ENCODE measurements at places on chromosomes 2 and 18. TPM values are rescaled to one million over a fixed set of nuclear protein-coding genes. Genes with fewer than 3 reads are reported as not detected.

- DNase-seq = no peak
Measured at GRCh38 chr18:22370414-22370813, 47.3 kb downstream of the CTAGE1 start.

DNA sequence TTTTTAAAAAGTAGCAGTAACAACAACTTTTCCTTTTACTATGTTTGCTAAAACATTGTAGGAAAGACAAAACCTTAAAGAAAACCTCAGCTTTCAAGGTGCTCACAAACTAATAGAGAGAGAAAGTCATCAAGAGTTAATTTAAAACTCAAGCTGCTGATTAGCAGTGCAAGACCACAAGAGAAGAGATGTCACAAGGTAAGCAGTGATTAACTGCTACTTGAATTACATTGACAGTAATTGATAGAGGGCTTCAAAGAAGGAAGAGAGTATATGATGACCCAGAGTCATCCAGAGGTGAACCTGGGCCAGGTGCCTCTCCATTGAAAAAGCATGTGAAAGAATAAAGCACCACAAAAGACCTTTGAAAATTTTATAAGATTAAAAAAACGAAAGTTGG is 939.6 kb upstream of the CNTNAP5 start:
- no peak for DNase-seq

GRCh38 chr2:155250800-155251199 is 552.3 kb downstream of the KCNJ3 start:
- no peak for DNase-seq

PCARE gene
- total RNA-seq = not detected

DNA sequence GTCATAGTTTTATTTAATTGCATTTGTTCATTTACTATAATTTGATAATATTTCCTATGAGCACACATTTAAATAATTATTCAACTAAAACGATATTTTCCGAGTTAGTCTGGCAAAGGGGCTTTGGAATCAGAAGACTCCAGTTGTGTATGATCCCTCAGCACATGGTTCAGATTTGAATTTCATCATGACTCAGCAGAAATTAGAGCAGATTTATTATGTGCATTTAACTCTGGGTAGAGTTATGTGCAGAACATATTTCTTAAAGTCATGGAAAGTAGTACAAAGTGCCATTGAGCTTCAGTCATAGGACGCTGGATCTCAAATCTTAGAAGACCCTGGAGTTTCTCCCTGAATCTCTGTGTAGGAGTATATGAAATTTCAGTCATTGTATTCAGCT is 106.7 kb downstream of the ADCYAP1 start:
- DNase-seq = no peak

DNA sequence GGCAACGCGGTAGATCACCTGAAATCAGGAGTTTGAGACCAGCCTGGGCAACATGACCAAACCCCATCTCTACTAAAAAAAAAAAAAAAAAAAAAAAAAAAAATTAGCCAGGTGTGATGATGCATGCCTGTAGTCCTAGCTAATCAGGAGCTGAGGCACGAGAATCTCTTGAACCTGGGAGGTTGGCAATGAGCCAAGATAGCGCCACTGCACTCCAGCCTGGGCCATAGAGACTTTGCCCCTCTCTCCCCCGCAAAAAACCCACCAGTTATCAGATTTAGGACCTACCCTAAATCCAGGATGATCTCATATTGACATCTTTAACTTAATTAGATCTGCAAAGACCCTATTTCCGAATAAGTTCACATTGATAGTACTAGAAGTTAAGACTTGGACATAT is 29.2 kb upstream of the LDAH start:
- DNase-seq = no peak

DNA sequence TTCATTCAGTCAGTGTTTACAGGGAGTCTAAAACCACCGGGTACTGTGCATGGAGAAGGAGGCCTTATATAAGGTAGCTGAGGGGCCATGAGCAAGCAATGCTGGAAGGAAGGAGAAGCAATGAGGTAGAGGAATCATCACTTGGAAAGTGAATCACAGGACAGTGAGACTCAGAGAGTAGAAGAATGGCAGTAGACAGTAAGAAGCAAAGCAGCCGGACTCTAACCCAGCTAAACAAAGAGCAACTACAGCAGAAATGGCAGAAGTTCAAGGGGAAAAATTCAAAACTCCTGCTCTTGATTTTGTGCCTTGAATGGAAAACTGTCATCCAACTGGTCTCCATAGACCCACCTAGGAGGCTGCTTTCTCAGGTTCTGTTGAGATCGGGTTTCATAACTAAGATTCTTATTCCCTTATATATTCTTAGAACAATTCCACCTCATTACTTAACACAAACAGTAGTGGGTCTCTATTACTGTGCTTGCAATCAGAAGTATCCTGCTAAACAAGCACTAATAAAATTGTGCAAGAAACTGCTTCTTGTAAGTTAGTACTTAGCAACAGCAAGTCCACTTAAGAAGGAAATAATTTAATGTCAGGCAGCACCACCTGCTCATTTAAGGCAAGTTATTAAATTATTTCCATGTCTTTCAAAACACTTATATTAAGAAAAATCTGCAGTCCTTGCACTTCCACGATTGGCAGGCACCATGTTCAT is 68.0 kb downstream of the RBMS1 start:
- no peak for DNase-seq

DNA sequence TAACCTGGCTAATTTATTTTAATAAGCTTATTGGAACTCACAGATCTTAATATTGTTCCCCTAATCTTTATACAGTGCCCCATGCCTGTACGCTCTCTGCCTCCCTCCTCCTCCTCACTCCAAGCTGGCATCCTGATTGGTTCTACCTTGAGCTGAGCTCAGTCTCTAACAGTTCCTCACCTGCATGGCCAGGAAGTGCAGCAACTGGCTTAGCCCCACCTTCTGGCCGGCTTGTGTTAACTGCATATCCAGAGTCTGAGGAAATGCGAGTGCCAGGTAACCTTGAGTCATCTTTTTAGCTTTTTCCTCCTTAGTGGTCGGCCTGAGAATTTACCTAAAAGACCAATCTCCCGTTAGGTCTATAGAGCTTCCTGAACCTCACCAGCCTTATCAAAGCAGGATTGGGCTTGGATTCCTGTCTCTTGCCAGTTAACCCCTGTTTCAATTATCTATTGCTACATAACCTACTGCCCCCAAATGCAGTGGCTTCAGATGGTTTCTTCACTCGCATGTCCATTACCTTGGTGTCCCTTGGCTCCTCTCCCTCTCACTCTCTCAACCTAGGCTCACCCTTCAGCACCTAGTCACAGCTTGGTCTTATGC is 89.5 kb upstream of the STK39 start:
- no peak for DNase-seq

- DNase-seq = no peak
Measured at GRCh38 chr2:155298001-155298400, 599.5 kb downstream of the KCNJ3 start.

GRCh38 chr18:11146238-11146946 is 3.0 kb downstream of the PIEZO2 start:
- DNase-seq = no peak

DNA sequence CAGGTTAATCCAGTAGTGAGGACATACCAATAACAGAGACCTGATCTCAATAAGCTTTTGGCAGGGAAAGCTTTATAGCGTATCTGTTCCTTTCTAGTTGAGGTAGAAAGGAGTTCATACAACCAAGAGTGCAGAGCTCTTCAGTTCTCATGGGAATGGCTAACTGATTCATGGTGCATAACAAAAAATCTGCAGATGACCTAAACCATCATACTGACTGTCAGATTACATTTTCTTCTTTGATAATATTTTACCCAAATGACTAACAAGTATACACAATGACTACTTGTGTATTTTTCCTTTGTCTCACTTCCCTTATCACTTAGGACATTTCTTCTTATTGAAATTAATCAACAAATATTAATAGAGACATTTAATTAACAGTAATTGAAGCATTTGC is 140.0 kb upstream of the SERTAD2 start:
- no peak for DNase-seq

GRCh38 chr2:149170156-149170555 is 131.7 kb downstream of the LYPD6B start:
- DNase-seq = no peak

GRCh38 chr18:75227535-75228296 is 17.1 kb downstream of the TSHZ1 start:
- DNase-seq = no peak

GPR45 gene
- not detected for total RNA-seq

All from uterus (tissue), 4 donors.